ENCODE measurements at places on chromosomes 5 and 9.

- peak; percentile 28 for DNase-seq
Measured at GRCh38 chr5:76610196-76610595, 13.0 kb downstream of the F2RL2 start.

DNA sequence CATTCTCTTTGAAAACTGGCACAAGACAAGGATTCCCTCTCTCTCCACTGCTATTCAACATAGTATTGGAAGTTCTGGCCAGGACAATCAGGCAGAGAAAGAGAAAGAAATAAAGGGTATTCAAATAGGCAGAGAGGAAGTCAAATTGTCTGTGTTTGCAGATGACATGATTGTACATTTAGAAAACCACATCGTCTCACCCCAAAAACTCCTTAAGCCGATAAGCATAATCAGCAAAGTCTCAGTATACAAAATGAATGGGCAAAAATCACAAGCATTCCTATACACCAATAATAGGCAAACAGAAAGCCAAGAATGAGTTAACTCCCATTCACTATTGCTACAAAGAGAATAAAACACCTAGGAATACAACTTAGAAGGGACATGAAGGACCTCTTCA, 21.0 kb upstream of the EPB41L4A start:
- peak; percentile 58 for DNase-seq

- DNase-seq = no peak
Measured at GRCh38 chr9:134374301-134375010, 48.2 kb downstream of the RXRA start.

DNA sequence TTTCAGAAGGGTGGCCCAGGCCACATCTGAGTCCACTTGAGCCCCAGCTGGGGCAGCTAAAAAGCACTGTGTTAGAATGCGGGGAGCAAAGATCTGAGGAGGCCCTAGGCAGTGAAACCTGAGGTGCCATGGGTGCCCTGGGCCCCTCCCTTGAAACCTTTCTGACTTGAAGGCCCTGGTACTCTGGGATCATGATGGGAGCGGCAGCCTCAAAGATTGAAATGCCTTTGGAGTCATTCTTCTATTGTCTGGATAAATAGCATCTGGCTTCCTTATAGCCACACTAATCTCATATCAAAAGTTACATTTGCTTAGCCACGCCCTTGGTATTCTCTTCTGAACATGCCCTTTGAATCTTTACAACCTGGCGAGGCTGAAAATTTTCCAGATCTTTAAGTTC, 7.7 kb upstream of the SEMA5A start:
- no peak for DNase-seq

- DNase-seq = no peak
Measured at GRCh38 chr5:6574111-6574510, 58.7 kb downstream of the NSUN2 start.

DNA sequence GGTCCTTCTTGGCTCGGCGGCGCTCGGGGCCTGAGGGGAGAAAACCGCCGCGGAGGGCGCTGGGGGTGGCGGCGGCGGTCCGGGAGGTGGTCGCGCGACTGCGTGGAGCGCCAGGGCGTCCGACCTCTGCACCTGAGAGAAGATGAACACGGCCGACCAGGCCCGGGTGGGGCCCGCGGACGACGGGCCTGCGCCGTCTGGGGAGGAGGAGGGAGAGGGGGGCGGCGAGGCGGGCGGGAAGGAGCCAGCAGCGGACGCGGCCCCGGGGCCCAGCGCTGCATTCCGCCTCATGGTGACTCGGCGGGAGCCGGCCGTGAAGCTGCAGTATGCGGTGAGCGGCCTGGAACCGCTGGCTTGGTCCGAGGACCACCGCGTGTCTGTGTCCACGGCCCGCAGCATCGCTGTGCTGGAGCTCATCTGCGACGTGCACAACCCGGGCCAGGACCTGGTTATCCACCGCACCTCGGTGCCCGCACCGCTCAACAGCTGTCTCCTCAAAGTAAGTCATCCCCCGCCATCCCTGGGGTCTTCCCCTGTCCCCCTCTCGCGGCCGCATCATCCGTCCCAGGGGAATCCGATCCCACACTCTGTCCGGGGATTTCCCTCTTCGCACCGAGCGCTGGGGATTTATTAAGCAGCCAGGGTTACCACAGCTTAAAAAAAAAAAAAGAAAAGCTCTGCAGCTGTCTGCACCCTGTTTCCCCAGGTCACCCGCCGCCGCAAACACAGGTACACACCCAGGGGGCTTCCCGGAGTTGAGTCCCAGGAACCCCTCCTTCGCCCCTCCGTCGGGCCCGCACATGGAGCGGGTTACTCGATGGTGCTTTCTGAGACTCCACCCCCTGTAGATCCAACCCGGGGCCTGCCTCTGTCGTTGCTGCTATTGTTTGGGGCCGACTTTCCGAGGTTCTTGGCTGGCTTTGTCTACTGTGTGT, at the start of gene GTF3C4:
Gene GTF3C4 (plus strand): TSS at position 8 of the 935 bp plus-strand sequence. CDS start 135 bp downstream, at position 143.
- peak; percentile 47 for DNase-seq

DNA sequence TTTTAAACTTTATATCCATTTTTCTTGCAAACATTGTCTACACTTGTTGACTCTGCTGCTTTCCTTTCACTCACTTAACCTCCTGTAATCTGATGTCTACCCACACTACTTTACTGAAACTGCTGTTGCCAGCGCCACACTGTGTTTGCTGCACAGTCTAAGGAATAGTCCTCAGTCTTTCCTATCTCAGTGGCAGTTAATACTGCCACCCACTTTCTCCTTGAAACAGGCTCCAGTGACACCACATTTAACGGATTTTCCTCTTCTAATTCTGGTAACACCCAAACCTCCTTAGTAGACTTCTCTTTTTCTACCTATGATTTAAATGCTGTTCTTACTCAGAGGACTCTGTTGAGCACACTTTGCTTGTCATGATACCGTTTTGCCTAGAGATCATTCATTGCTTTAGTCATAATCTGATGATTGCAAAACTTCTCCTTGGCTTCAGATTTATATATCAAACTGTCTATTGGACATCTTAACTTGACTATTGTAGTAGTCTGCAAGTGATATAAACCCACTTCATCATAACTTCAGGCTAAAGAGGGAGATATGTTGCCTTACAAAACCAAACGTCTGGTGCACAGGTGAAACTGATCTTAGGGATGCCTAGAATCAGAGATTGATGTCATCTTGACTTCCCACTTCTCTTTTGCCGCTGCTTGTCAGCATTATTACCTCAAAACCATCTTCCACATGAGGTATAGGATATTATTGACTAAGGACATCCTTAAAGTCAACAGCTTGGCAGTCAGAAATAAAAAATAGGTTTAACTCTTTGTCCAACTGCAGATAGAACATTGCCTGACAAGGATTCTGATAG, 94.1 kb downstream of the CDC42SE2 start:
- DNase-seq = peak; percentile 69

DNA sequence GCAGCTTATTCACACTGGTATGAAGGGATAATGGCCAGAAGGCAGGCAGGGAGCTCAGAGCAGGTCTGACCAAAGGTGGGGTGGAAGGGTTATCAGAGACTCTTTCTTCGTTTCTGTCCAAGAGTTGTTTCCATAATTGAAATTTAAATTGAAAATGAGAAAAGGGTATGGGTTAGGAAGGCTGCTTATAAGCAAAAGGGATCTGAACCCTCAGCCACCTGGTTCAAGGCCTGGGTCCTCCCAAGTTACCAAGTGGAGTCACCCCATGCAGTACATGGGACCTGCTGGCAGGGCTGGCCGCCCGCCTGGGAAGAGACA, 17.8 kb downstream of the EEIG1 start:
- no peak for DNase-seq

- peak; percentile 23 for DNase-seq
Measured at GRCh38 chr5:126847456-126847820, 70.5 kb downstream of the LMNB1 start.

DNA sequence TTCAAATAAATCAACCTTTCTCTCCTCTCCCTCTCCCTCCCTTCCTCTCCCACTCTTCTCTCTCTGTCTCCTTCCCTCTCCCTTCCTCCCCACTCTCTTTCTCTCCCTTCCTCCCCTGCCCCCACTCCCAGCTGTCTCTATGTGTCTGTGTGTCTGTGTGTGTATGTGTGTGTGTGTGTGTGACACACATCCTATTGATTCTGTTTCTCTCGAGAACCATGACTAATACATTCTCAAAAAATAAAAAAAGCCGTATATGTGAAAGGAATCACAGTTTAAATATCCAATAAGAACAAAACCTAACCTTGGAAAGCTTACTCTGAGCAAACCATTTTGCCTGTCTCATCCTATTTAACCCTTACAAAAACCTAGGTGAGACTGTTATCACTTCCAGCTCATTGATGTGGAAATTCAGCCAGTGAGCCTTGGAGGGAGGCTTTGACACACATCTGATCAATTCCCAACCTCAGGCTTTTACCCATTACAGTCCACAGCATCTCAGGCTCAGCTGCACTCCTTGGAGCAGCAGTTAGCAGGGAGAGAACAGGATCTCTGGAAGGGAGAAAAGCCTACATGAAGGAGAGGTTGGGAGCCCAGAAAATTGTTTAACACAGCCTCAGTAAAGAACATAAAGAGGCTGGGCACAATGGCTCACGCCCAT, 8.3 kb downstream of the HSD17B3 start:
- DNase-seq = no peak

GRCh38 chr9:134168757-134169550, 4.6 kb upstream of the RNU6ATAC start:
- DNase-seq = peak; percentile 43
